ENCODE measurements at places on chromosomes 1 and 21.

- DNase-seq: no peak
Measured at GRCh38 chr1:84687714-84688462, 2.4 kb downstream of the SSX2IP start.

- no peak for DNase-seq
Measured at GRCh38 chr1:91011726-91012125, 10.1 kb downstream of the ZNF644 start.

DNA sequence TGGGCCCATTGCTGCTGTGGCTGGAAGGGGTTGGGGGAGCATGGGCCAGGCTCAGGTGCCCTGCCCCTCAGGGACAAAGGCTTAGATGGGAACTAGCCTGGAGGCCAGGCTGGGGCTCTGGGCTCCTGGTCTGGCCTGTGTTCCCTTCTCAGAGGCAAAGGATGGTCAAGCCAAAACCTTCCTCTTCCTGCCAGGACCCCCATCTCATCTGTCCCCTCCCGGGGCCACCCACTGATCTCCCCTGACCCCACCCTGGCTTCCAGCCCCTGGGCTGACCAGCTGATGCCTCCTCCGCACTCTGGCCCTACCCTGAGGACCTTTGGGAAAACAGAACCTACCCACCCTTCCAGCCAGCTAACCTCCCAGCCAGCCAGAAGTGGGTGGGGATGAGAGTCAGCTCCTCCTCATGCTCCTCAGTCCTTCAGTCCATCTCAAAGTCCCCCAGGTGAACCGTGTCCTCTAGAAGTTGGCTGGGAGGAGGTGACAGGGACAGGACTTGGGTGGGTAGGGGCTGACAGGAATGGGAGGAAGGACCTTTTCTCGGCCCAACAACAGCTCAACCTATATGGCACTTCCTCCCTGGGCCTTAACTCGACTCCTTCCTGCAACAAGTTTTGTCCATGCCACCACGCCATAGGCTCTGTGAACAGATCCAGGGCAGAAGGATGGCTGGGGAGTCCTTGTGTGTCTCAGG, 7.5 kb downstream of the PEAR1 start:
- no peak for DNase-seq

DNA sequence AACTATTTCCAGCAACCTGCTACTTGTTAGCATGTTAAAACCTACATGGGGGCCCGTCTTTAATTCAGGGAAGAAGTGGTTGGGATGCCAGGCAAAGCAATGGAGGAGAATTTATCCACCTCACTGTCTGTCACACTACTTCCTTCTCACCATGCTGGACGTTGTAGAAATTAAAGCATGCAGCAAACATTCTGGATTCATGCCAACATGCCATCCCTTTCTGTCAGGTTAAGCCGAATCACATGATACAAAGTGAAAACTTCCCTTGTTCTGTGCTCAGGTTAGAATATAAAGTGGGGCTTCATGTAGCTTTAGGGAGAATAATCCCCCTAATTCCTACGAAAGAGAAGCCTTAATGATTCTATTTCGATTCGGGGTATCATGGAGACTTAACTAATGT, 95.5 kb downstream of the ERG start:
- DNase-seq: no peak

DNA sequence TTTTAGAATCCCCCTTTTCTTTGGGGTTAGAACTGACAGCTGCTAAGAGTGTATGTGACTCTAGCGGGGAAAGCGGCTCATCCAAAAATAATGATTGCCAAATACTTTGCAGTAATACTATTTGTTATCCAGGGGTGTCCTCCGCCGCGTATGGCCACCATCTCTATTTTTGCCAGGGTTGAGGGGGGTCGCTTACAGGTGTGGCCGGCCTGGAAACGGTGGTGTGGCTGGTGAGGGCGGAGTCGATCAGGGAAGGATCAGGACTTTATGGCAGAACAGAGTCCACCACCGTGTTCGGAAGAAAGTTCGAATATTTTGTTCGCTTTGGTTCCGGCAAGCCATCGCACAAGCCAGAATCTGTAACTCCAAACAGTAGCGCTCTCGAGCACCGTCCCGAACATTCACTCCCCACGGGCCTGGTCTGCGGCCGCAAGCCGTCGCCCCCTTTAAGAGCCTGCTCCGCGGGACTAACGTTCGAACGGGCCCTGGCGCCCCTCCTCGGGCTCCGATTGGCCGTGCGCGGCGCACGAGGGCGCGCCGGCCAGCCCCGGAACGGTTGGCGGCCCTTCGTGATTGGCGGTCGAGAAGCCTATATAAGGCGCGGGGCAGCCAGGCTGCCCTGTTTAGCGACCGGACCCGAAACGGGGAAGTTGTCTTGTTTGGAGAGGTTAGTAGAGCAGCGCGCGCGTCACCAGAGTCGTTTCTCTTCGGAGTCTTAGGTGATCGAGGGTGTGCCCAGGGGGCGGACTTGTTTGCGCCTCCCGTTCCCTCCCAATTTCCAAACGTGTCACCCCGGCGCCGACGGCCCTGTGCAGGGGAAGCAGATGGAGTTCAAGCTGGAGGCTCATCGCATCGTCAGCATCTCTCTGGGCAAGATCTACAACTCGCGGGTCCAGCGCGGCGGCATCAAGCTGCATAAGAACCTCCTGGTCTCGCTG, at the start of gene IER5:
TSS of gene IER5 (plus strand) at position 622 of the 938 bp plus-strand sequence. CDS start at position 825, 203 bp downstream.
- peak; percentile 98 for DNase-seq

- no peak for DNase-seq
Measured at GRCh38 chr1:225990705-225991464, 8.3 kb downstream of the SDE2 start.

- no peak for DNase-seq
Measured at GRCh38 chr1:214318956-214319736, 38.2 kb downstream of the SMYD2 start.

DNA sequence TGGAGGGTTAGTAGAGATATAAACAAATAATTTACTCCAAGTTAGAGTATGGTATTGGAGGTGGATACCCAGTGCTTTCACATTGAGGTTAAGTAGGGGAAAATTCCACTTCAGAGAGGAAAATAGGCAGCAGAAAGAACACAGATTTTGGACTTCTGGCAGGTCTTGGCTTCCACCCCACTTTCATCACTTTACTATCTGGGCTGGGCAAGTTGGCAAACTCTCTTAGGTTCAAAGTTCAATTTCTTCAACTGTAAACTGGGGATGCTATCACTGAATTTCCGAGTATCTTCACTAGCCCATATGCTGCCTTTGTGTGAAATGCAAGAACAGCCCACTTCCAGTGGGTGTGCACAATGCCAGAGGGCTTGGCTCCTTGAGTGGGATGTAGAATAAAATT, 214.9 kb downstream of the GABPA start:
- no peak for DNase-seq

DNA sequence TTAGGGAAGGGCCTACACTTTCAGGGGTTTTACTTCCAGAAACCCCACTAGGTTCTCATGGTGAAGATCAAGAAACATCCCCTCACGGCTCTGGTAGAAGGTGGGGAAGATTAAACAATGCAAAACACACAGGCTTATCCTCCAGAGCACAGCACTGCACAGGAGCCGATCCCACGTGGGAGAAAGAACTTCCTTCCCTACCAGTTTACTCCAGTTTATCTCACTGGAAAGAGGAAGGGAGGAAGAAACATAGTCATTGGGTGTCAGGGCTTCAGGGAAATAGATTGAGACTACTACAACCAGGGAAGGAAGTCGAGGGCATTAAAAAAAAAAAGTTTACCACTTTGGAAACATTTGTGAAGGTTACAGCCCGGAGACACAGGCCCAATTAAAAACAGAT, 164.4 kb downstream of the NTPCR start:
- DNase-seq: no peak

GRCh38 chr1:29785554-29785953, 549.2 kb downstream of the PTPRU start:
- DNase-seq: no peak

- no peak for DNase-seq
Measured at GRCh38 chr21:22795091-22795490, 1796.9 kb downstream of the NCAM2 start.

- no peak for DNase-seq
Measured at GRCh38 chr1:232273011-232273410, 356.9 kb downstream of the SIPA1L2 start.

DNA sequence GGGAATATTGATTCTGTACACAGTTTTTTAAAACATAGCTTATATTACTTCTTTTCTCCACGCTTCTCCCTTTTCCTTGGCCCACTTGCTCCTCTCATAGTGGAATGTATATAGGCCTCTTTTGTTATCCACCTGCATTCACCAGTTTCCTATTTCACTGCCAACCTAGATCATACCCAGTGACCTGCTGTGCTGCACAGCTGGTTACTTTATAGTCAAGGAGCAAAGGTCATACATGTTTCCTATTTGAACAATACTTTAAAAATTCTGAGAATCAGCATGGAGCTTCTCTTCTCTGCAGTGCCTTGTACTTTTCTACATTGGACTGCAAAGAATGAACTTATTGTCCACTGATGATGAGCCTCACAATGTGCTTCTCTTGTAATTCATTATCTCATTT, 4.3 kb upstream of the SLC35D1 start:
- no peak for DNase-seq

GRCh38 chr21:45328198-45329091, 40.8 kb upstream of the POFUT2 start:
- no peak for DNase-seq

DNA sequence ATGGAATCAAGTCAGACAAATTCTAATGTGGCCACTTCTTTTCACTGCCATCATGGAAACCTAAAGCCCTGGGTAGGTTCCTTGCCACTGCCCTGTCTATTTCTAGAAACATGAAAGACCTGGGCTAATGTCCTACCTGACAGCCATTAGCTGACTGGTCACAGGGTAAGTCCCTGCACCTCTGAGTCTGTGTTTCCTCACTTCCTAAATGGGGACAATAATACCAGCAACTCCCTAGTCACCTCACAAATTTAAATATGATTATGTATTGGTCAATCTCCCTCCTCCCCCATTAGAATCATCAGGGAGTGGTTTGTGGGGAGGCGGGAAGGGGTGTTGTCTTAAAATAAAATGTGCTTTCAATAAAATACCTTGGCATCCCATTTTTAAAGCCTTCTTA, 2.2 kb downstream of the CREG1 start:
- DNase-seq: no peak

- DNase-seq: no peak
Measured at GRCh38 chr1:146020058-146021049, 1.2 kb downstream of the HJV start.

DNA sequence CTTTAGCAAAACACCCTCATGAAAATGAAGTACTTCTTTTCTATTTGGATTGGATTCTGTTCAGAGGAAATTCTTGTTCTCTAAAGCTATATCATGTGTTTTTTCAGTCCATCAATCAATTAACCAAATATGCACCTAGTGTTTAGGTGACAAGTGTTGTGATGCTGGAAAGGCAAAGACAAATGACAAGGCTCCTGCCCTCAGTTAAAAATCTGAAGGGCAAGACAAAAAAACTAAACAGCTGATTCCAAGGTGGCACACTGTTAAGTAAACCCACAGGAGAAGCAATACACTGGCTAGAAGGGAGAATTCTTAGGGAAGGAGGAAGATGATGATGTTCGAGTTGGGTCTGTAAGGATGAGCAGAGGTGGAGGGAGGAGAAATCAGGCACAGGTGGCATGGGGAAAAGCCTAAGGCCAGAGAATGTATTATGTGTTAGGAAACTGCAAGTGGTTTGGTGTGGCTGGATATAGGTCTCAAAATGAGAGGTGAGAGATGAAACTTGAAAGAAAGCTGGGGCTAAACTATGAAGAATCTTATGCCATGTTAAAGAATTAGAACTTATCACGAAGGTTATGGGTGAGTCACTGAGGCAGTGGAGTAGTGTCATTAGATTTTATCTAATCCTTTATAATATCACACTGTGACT, 51.8 kb upstream of the GFI1 start:
- DNase-seq: no peak

DNA sequence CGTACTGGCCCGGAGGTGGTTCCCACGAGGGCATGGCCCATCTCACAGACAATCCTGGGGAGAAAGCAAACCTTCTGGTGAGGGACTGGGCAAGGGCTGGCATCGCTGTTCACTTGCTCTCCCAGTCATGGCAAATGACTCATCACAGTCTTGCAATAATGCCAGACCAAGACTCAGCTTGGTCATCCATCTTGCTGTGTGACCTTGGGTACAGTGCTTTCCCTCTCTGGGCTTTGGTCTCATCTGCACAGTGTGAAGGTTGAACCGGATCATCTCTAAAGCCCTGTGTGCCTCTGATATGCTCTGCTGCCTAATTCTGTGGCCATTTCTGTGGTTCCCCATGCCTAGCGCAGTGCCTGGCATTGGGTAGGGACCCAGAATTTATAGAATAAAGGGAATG, 143.6 kb upstream of the CD34 start:
- no peak for DNase-seq

- DNase-seq: no peak
Measured at GRCh38 chr1:234265861-234266260, 107.4 kb upstream of the COA6 start.

DNA sequence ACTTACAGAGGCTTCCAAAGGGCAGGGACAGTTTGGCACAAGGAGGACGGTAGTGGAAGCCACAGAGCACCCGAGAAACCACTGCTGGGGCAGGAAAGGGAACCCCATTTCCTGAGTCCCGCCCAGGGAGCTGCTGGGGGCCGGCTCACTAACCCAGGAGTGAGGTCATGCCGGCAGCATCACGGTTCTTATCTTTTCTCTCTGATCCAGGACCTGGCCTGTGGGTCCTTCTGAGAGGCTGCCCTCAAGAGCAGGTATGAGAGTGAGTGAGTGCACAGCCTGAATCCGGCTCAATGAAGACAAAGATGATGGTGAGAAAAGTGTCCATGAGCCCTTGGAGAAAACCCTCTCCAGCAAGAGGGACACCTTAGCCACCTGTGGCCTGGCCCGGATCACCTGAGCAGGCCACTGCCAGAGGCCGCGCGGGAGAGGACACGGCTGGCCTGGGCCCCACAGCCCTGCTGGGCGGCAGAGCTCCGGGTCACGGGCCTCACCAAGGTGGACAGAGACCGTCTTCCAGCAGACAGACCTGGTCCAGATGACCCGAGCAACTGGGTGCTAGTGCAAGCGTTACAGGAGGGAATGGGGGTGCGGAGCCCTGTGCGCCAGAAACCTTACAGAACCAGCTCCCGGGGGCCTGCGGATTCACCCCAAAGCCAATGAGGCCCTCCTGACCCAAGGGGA, 94.9 kb downstream of the RIPK4 start:
- no peak for DNase-seq

DNA sequence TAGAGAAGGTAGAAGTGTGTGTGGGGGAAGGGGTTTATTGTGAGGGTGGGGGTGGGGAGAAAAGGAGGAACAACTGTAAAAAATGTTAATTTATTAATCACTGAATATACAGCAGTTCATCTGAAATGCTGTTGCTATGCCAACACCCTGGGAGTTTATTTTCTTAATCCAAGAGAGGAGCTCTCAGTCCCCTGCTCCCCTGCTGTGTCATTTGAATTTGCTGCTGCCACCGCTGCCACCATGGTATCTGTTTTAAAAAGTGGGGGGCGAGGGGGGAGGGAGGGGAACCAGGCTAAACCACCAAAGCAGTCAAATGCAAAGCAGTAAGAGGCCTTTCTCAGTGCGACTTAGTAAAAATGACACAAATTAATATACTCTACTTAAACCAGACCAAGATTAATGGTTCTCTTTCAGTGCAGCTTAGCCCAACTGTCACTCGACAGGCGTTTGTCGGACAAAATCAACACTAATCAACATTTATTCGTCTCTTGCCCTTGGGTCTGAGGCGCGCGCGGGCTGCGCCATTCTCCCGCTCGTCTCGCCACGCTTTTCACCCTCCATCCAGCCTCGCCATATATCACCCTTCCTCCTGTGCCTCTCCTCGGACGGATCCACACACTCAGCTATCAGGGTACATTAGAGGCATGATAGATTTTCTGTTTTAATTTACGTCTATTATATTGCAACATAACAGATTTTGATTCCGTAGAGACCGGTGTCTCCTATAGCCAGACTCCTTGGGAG, 76.2 kb downstream of the PBX1 start:
- no peak for DNase-seq

- DNase-seq: no peak
Measured at GRCh38 chr1:161220002-161220401, 3.4 kb downstream of the APOA2 start.

Data from T1000 (cell line).